Left kidney (tissue), 8 donors: ENCODE measurements at places on chromosomes 5 and 9.

GRCh38 chr5:13382232-13382631 is 562.3 kb downstream of the DNAH5 start:
- DNase-seq = no peak

DNA sequence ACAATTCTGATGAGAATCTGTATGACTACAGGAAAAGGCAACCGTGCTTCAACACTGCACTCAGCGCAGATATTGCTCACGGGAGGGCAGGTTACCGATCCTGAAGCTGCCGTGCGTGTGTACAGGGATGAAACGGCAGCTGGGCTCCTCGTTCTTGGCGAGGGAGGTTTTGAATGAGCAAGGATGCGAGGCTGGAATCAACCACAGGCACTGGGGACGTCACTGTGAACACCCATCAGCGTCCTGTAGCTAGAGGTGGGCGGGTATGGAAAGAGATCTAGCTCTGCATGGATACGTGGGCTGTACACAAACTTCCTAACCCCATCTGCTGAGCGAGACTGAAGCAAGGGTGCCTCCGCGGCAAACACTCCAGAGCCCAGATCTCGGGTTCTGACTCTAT is 84.3 kb upstream of the COL5A1 start:
- no peak for DNase-seq

DNA sequence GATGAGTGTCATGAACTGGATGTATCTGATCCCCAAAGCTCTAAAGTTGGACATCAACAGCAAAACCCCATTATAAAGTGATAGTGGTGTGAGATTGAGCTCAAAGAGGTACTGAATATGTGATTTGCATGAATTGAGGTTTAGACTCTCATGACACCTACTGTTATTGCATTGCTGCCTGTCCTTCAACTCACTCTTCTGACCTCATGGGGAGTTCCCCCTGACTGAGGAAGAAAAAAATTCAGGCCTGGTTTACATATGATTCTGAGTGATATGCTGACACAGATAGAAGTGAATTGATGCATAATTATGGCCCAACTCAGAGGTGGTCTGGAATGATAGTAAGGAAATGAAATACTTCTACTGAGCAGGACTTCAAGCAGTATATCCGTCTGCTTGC is 76.2 kb upstream of the CHD1 start:
- no peak for DNase-seq

GRCh38 chr9:27142299-27142930 is 33.4 kb downstream of the TEK start:
- no peak for DNase-seq

DNA sequence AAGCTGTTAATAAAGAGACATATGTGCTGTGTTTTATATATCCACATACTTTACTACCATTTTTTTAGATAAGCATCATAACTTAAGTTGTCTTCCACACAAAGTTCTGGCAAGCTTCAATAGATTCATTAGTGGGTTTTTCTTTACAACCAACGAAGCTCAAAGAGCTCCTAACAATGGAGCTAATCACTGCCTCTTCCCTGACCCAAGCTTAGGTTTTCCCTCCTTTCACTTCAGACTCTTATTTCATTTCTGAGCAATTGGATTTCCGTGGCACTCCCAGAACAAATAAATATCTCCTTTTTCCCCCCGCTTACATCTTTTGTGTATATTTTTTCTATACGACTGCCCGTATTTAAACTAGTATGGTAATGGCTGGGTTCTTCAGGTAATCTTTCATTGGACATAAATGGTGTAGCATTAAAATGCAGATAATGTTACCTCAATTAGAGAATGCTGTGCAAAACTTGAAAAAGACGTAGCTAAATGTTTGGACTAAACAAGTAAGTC is 275.5 kb upstream of the TMEM161B start:
- DNase-seq = no peak

- DNase-seq = no peak
Measured at GRCh38 chr9:70954596-70955143, 166.8 kb downstream of the TRPM3 start.

DNA sequence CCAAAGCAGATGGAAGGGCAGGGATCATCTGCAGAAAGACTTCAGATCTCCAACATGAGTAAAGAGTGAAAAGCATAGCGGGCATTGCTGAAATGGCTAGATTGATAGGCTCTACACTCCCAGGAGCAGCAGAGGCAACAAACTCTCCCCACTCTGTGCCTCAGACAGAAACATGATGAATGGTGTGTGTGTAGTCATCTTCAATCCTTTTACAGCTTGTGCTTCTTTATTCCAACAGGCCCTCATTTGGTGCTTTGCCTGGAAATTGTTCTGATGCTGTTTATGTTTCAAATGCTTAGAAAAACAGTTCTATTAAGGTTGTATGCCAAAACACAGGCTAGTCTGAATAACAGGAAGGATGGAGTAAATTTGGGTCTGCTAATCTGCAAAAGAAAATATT is 176.2 kb downstream of the DMRTA1 start:
- no peak for DNase-seq

DNA sequence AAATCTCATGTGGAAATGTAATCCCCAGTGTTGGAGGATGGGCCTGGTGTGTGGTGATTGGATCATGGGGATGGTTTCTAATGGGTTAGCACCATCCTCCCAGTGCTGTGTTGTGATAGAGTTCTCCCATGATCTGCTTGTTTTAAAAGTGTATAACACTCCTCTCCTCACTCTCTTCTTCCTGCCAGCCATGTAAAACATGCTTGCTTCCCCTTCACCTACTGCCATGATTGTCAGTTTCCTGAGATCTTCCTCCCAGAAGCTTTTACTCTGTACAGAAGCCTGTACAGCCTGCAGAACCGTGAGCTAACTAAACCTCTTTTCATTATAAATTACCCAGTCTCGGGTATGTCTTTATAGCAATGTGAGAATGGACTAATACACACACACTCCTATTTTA is 499.1 kb downstream of the RASEF start:
- no peak for DNase-seq

GRCh38 chr9:125142560-125143376 is 560 bp downstream of the SCAI start:
- DNase-seq = peak; percentile 13

DNA sequence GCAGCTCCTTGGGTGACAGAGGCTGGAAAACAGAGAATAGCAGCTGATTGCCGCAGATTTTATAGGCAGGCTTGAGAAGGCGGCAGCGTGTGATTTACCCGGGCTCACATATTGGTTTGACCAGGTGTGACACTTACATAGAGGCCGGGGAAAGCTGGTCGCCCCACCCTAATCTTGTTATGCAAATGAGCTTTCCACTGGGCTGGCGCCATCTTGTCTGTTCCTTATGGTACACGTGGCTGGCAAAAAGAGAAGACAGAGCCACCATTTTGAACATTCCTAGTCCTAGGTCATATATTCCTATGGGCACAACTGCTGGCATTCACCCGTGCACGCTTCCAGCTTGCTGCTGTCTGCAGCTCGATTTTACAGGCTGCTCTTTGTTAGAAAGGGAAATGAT is 11.3 kb upstream of the SPZ1 start:
- DNase-seq = no peak

DNA sequence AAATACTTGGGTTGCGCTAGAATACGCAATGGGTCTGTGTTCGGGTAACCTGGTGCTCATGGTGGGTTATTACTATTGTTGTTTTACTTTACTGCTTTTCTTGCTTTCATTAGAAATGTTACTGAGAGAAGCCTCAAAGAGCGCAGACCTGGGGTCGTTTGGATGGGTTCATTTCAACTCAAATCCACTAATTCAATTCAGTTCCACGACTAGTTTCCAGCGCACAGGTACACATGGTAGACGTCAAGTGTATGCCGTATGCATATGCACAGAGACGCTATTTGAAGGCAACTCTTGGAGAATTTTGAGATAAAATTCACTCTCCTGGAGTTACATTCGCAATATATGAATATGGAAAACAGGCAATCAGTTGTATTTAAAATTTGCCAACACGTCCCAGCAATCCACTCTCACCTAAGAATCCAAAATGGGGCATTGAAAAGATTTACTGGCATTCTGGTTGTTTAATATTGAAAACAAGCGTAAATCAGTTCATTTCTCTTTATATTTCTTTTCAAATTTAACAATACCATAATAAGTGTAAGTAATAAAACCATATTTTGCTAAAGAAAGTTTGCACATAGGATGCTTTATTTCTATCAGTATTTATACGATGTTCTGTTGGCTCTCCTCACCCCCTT is 4.4 kb upstream of the PAX5 start:
- no peak for DNase-seq

GRCh38 chr9:131618071-131618479 is 72.8 kb downstream of the PRRT1B start:
- no peak for DNase-seq

DNA sequence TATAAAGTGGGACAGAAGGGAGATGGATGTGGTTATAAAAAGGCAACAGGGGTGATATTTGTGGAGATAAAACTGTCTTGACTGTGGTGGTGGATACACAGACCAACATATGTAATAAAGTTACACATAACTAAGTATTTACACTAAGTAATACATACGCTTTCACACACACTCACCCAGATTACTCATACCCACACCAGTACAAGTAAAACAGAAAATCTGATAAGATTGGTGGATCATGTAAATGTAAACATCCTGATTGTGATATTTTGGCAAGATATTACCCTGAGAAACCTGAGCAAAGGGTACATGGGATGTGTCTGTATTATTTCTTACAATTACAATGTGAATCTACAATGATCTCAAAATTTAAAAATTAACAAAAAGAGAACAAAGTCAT is 53.3 kb upstream of the SLIT3 start:
- no peak for DNase-seq

DNA sequence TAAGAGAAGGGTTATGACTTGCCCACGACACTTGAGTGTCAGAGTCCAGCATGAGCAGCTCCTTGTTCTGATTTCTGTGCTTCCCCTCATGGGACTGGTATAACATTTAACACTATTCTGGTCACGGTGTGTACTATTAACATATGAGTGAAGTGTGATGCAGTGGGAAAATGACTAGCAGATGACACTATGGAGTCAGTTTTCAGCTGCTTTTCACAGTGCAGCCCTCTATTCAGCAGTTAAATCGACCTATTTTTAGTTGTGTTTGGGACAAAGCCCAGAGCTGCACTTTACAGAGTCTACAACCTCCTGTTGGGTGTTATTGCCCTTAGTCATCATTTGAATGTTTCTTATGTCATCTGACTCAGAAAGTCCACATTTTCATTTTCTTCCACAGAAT is 59.1 kb downstream of the CHSY3 start:
- no peak for DNase-seq

- no peak for DNase-seq
Measured at GRCh38 chr9:70883963-70884793, 237.2 kb downstream of the TRPM3 start.

DNA sequence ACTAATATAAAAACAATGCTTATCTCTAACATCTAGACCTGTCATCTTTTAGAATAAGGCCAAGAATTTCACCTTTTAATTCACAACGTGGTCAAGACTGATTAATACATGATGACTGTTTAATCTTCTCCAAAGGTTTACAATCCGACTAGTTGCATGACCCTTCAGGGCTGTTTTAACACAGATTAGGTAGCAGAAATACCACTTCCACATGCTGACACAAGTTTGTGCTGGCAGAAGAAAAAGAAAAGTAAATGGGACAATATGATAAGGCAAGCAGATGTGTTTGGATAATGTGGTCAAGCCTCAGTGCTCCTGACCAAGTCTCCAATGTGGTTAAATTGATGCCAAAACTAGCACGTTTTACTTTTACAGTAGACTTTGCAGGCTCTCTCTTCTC is 31.1 kb downstream of the SEMA6A start:
- no peak for DNase-seq

DNA sequence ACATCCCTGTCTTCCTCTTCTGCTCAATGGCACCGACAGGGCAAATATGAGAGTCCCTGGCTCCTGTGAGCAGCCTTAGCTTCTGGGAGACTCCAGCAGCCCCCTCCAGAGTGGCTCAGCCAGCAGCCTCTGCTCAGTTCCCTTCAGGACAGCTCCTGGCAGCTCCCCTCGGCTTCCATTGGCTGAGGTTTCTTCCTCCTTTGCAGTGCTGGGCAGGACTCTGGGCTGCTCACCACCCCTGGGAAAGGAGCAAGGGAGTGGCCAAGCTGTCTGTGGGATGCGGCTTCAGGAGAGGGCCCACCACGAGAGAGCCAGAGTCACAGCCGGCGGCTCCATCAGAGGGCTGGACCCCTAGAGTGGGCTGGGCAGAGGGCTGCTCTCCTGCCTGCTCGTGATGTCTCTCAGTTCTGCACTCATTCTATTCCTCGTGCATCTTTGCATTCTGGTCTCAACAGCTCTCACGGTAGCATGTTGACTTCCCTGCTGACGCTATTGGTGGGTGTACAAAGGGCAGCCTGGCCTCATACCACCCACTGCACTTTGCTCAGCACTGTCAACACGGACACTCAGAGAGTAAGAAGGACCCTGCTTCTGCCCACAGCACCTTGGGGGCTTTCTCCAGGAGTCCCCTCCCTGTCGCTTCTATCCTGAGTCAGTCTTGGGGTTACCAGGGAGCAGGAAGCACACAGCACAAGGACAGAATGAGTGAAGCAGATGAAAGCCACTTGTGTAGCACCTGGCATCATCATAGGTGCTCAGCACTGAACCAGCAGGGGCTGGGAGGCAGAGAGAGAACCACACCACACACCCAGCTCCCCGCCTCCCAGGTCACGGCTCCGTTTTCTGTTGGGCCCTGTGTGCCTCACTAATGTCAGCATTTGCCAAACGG is 80.9 kb upstream of the ALDH1B1 start:
- DNase-seq = no peak

- no peak for DNase-seq
Measured at GRCh38 chr5:128199611-128200010, 116.0 kb downstream of the SLC12A2 start.

DNA sequence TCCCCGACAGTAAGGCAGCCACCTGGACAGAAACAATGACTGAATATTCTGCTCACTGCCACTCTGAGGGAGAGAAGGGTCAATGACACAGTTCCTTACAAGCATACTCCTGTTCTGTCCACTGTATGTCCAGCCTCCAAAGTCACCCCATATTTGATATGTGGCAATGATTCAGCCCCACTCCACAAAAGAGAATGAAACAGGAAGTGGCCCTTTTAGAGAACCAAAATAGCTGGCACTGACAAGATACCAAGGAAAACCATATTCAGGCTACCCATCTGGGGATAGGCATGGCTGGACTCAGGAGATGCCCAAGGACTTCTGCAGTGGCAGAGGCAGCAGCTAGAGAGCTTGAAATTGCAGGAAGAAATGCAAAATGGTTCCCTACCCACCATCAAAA is 12.8 kb upstream of the GFRA3 start:
- no peak for DNase-seq

- no peak for DNase-seq
Measured at GRCh38 chr9:98016137-98016680, 33.1 kb downstream of the ANP32B start.

GRCh38 chr9:34070606-34071324 is 22.1 kb upstream of the UBAP2 start:
- no peak for DNase-seq

- DNase-seq = no peak
Measured at GRCh38 chr5:5298068-5298633, 124.3 kb upstream of the ICE1 start.

- DNase-seq = no peak
Measured at GRCh38 chr9:37220971-37221370, 100.6 kb downstream of the ZCCHC7 start.
